C1 segment of cervical spinal cord (tissue), 14 donors: ENCODE measurements at places on chromosomes 7 and 10.

GRCh38 chr10:14008740-14009080 is 322.0 kb downstream of the FRMD4A start:
- DNase-seq, result no peak

DNA sequence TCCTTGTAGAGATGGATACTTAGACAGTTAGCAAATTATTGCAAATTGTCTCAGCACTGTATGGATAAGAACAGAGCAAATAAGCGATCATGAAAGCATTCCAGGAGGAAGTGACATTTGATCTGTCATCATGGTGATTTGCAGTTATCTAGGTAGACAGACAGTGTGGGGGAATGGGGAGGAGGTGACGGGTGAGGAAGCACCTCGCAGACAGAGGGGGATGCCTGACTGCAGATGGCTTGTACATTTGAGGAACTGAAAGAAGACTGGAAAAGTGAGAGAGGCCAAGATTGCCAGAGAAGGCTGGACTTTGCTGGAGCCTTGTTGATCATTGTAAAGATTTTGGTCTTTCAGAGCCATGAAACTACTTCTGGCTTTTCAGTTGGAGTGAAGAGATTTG is 318.2 kb upstream of the CELF2 start:
- no peak for DNase-seq

- DNase-seq, result no peak
Measured at GRCh38 chr7:71165708-71166107, 33.8 kb downstream of the GALNT17 start.

DNA sequence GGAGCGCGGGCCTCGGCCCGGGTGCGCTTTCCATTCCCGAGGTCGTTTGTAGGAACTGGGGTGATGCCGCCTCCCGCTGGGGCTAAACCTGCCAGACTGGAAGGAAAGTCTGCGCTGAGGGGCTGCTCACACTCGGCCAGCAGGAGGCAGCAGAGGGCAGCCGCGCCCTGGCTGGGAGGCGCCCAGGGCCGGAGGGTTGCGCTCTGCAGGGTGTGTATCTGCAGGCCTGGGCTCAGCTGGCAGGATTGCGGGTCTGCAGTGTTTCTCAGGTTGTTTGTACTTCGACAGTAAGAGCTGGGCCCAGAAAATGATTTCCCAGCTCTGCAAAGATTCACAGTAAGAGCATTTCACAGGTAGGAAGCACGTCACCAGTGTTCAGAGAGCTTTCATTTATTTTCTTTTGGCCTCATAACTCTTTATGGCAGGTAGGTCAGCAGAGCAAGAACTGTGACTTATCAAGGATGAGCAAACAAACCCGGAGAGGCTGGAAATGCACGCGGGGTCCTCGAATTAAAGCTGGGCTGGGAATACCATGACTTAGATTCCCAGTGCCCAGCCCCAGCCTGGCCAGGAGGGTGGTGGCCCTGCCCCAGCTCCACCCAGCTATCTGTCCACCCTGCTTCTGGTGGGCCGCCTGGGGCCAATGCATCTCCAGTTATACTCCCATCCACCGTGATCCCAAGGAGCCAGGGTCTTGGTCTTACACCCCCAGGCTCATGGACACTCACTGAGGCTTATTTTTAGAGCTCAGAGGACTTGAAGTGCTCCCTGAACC is 15.2 kb upstream of the PPP2R2D start:
- DNase-seq, result peak; percentile 12

DNA sequence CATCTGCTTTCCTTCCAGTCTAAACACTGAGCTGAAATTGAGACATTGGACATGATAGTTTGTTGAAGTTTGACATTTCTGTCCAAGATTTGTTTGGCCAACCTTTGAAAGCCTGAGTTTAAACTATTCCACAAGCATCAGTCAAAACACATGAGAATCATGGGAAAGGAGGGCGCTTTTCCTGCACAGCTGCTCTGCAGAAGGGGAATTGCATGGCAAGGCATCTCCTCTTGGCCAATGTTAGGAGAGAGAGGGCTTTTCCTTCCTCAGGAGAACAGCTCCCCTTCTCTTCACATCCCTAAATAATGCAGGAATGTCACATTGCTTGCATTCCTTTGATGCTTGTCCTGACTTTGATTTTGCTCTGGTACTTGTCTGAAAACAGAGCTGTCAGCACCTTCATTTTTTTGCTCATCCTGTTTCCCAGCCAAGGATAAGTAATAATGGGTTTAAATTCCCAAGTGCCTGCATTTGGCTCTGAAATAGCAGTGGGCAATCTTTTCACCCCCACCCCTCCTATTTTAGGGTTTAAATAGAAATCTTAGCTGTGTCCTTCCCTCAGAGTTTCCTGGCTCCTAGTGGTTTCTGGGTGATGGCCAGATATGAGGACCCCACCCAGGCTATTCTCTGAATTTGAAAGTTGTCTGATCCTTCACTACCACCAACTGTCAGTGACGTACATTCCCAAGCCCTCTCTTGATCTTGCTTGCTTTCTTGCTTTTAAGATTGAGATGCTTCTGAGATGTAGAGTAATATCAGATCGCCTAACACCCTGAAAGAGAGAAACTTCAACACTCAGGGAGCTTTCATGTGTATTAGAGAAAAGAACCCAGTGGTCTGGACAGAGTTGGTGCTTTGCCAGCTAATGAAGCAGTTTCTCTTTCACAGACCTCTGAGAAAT is 75.2 kb upstream of the NPVF start:
- no peak for DNase-seq

- no peak for DNase-seq
Measured at GRCh38 chr7:133011746-133012145, 70.1 kb downstream of the CHCHD3 start.

DNA sequence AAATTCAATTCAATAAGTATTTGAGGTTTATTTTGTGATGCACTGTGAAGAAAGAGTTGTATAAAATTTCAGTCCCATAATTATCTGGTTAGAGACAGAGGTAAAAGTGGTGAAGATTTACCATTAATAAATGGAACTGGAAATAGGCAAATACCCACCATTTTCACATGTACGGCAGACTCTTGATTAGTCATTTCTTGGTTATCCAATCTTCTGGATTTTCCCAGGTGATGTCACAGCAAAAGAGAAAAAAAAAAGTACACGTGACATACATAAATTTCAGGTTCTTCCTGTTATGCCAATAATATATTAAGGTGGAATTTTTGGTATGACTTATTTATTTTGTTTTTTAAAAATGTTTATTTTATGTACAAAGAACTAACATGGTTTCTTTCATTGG is 26.8 kb downstream of the NT5C3A start:
- DNase-seq, result no peak

- no peak for DNase-seq
Measured at GRCh38 chr7:19783541-19783940, 10.1 kb upstream of the TMEM196 start.

- DNase-seq, result no peak
Measured at GRCh38 chr10:111098679-111099437, 22.0 kb downstream of the ADRA2A start.

- no peak for DNase-seq
Measured at GRCh38 chr7:66296001-66296521, 90.9 kb downstream of the TPST1 start.

GRCh38 chr10:61750943-61751471 is 88.3 kb downstream of the CABCOCO1 start:
- DNase-seq, result no peak

DNA sequence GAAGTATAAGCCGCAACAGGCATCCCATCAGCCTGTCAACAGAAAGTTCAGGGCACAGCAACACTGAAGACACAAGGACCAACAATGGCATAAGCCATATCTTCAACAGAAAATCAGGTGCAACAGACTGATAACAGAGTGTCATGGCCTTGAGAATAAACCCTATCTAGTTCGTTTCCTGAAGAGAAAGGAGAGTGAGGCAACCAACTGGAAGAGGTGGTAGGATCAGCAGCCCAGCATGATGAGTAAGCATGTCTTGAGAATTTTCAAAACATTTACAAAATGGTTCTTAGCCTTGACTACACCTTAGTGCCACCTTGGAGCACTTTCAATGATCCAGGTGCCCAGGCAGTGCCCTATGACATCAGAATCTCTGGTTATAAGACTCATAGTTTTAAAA is 290.2 kb upstream of the SEMA3C start:
- DNase-seq, result no peak

DNA sequence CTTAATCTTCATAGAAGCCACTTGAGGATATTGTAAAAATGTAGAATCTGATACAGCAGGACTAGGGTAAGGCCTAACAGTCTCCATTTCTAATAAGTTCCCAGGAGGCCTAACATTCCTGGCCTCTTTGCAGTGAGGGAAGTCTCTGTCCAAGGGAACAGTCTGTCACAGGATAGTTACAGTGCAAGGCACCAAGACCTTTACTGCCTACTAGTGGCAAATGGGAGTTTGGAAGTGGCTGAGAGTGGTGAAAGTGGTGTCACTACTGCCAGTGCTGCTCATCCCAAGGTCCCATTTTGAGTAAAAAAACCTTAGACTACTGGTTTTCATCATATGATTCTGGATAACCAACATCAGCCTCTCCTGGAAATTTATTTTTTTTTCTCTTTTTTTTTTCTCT is 619.5 kb upstream of the SEMA3D start:
- no peak for DNase-seq

- no peak for DNase-seq
Measured at GRCh38 chr10:714214-714613, 24.7 kb upstream of the DIP2C start.

GRCh38 chr7:30901856-30902255 is 9.8 kb upstream of the AQP1 start:
- DNase-seq, result no peak

- DNase-seq, result no peak
Measured at GRCh38 chr10:14605231-14605925, 169.3 kb downstream of the FAM107B start.

DNA sequence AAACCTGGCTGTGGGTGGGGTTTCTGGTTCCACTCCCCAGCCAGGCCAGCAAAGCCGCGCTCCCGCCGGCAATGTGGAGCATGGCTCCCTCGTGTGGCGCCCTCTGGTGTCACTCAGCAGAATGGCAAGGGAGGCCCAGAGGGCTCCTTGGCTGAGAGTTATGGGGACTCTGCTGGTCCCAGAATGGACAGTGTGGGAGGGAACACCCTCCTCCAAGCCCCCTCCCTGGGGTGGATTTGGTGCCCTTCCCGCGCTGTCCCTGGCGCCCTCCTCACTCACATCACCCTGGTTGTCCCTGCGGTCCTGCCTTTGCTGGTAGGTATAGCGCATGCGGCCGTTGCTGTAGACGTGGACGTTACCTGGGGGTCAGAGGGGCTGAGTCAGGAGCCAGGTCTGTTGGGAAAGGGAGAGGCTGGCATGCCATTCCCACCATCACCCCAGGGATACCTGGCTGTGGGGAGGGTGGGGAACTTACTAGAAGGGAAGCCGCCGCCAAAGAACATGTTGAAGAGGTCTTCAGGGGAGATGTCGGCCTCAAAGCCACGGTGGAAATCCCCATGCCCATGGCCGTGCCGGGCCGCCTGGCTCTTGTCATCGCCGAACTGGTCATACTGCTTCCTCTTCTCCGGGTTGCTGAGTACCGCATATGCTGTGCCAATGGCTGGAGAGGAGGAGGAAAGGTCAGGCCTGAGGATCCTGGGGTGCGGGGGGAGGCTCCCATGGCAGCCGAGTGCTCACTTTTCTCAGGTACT is 14.0 kb downstream of the DNAJB12 start:
- DNase-seq, result peak; percentile 37

DNA sequence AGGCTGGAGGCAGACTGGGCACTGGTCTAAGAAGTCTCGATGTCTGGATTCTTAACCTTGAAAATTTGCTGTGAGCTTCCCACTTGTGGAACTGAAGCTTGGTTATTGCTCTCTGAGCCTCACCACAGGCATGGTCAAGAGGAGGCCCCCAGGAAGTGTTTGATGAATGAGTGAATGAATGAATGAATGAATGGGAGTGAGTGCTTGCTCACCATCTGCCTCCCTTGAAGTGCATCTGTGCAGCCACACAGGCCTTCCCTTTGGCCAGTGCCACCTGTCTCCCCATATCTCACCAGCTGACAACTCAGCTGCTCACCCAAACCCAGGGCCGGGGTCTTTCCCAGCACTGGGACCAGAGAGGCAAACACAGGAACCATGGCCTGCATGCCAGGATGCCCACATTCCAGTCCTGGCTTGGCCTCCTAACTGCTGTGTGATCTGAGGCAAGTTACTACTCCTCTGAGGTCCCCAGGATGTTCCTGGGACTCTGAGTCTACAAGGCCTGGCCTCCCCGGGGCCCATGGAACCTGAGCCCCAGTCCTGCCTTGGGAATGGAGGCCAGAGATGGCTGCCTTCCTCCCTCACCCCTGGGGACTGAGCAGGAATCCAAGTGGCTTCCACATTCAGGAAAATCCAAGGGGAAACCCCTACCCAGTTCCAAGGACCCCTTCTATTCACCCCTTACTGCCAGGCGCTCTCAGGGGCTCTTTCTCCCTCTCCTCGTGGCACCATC is 51.4 kb upstream of the SLC29A3 start:
- no peak for DNase-seq

DNA sequence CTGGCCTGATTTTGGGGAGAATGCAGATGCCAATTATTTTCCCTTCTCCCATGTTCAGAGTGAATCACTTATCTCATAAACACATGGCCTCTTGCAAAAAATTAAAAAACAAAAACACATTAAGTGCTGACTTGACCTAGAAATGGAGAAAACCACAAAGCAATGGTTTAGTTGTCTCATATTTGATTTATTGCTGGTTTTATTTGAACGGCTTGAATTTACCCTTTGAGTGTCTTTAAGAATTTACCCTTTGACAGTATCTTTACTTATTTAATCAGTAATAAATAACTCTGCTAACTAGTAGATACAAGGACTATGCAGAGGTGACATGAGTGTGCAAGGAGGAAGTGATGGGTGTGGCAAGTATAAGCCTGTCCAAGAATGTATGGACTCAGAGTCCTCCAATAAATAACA is 68.1 kb upstream of the GSDME start:
- no peak for DNase-seq

- no peak for DNase-seq
Measured at GRCh38 chr7:102097601-102098161, 189.0 kb upstream of the SH2B2 start.

DNA sequence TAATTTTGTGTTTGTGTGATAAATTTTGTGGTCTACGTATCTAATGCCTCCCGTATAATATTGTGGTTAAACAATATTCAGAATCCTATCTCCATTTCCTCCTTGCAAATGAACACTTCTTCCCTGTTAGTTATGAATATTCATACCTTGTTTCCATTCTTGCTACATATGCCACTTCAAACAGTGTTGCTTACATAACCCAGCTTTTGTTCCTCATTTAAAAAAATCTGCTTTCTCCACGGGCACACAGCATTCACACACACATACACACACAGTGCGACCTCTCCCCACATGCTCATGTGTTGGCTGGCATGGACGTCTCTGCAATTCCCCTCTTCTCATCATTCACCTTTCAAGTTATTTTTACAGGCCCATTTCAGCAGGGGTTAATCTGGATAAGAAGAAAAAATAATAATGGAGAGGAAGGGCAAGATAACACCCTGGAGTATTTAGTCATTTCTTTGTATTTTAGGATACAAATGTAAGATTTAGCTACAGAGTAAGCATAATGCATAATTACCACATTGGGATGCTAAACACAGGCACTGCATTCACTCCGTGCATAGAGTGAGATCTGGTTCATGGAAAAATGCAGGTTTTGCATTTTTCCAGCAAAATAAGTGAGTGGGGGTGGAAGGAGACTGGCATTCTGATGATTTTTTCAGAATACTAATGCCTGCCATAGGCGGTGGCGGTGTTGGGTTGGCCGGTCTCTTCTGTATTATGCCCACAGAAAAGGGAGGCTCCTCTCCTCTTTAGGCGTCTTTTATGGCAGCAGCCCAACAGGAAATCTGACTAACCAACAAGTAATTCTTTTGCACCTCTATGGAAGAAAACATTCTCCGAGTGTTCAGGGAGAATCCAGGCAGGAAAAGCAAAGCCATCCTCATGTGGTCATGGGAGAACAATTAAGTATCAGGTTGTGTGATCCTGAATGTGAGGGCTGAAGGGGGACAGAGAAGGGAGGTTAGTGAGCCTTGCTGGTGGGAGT is 31.7 kb upstream of the ELMO1 start:
- no peak for DNase-seq

- DNase-seq, result no peak
Measured at GRCh38 chr7:126016722-126017121, 1087.1 kb upstream of the POT1 start.
